CD14-positive monocyte (primary cell): ENCODE measurements at places on chromosomes 5 and 9. TPM values are rescaled to one million over a fixed set of nuclear protein-coding genes. Genes with fewer than 3 reads are reported as not detected.
A peak's percentile ranks its signal among the peaks of the same experiment; 100 is the strongest.

DNA sequence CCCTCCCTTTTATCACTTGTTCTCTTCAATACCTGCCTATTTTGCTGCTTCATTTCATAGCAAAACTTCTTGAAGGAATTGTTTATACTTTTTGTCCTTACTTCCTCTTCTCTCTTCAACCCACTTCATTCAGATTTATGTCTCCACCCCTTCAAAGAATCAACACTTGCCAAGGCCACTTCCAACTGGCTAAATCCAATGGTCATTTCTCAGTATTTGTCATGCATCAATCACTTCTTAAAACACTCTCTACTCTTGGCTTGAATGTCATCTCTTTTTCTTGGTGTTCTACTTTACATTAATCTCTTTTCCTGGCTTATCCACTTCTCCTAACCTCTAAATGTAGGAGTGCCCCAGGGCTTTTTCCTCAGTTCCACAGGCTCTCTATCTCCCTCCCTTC lies 8.3 kb upstream of the FCHO2 start:
- no peak for DNase-seq

DNA sequence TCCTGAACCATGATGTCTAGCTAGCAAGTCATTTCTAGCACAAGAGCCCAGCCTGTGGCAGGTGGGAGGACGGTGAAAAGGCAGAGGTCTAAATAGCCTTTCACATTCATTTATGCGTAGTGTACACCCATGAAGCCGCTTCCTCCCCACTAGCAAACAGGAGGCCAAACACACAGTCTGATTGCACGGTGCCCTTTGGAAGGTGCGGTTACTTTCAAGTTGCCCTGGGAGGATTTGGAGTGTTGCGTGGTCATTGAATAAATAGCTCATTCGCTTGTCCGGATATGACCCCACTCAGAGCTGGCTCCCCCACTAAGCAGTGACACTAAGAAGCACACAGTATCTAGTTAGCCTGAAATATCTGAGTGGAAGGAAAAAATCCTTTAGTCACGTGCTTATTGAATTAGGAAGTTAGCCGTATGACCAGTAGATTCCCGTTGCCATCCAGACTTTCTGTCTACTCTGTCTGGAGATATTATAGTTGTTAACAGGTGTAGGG lies 664 bp upstream of the ARSB start:
- peak; percentile 42 for DNase-seq

GRCh38 chr5:80033513-80033912 lies 1.6 kb upstream of the THBS4 start:
- no peak for DNase-seq

GRCh38 chr9:113623851-113624485 lies 160.4 kb downstream of the RGS3 start:
- no peak for DNase-seq

- no peak for DNase-seq
These were observed 496.3 kb upstream of the GRIA1 start for GRCh38 chr5:152994033-152994680.

DNA sequence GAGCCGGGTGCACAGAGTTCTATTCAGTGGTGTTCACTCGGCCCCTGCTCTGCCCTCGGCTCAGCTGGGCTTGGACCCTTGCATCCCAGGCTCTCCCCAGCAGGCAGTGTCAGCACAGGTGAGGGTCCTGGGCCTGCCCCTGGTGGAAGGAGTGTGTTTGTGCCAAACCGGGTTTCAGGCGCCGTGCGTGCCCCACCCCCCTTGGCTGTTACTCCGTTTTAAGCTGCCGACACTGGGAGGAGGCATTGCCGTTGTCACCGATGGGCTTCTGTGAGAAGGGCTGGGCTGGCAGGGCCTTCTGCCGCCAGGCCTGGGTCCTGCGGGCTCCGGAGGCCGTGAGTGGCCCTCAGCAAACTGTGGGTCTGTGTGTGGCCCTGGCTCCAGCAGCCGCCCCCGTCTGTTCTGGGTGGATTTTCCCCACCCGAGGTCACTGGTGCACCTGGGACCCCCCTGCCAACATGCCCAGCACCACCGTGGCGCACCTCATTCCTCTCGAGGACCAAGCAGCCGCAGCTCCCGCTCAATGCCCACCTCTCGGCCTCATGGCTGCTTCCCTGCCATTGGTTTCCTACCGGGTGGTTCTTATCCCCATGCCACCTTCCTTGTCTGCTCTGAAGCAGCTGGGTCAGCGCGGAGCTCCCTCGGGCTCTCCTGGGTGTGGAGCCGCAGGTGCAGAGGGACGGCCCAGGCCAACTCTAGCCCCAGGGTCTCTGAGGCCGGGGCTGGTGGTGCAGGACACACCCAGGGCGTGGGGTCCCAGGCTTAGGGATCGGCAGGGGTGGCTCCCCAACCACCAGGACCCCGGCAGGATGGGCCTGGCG lies 44.3 kb upstream of the EXOC3 start:
- DNase-seq: peak; percentile 8

DNA sequence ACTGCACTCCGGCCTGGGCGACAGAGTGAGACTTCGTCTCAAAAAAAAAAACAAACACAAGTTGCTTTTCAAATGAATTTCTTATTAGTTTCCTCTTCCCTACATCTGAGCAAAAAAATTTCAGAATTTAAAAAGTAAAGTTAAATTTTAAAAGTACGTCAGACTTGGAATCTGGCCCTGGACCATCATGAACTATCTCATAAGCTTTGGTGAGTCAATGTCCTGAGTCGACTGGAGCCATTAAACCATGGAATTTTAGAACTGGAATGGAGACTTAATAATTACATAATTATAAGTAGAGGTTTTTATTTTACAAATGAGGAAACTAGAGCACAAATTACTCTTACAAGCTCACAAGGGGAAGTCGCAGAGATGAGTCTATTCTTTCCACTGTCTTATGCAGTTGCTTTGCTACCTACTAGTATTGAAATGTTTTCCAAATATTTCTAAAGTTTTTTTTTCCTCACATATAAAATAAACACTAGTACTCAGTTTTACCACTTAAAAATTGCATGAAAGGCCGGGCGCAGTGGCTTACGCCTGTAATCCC lies 98.0 kb upstream of the ZNF608 start:
- peak; percentile 18 for DNase-seq

DNA sequence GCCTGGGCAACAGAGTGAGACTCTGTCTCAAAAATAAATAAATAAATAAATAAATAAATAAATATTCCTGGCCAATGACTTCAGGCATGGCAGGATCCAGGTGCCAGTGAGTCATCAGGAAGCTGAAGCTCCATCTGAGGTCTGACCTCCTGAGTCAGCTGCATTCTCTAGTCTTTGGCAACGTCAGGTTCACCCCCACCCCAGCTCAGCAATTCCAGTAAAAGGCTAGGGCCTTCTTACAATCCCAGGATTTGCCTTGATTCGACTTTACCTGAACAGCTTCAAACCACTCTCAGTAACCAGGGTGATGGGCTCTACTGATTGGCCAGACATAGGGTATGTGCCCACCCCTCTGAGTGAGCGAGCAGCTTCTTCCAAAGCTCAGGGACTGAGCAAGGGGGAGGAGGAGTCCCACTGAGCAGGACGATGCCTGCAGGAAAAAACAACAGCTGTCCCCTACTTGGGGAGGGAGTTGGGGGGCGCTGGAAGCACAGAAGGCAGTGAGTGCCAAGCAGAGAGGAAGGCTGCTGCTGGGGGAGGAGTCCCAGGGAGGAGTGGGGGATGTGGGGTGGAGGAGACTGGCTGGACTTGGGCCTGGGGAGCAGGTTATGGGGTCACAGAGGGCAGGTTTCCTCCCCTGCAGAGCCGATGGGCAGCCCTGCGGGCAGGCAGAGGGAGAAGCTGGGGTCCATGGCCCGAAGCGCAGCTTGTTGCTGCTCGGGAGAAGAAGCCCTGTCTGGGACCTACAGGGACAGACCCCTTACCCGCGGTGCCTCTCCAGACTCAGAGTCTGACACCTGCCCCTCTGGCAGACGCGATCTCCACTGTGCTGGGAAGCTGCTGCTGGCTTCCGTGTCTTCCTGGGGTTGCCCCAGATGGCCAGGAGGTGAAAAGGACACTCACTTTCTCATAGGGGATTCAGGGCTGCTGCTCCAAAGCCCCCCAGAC lies 25.9 kb upstream of the UNC5A start:
- DNase-seq: no peak

Gene CRAT
- polyA plus RNA-seq: 12.2 TPM
